RKO (cell line): ENCODE measurements at places on chromosomes 13 and 19.
A peak's percentile ranks its signal among the peaks of the same experiment; 100 is the strongest.

GRCh38 chr13:33978653-33979052, 160.7 kb downstream of the RFC3 start:
- DNase-seq = no peak

DNA sequence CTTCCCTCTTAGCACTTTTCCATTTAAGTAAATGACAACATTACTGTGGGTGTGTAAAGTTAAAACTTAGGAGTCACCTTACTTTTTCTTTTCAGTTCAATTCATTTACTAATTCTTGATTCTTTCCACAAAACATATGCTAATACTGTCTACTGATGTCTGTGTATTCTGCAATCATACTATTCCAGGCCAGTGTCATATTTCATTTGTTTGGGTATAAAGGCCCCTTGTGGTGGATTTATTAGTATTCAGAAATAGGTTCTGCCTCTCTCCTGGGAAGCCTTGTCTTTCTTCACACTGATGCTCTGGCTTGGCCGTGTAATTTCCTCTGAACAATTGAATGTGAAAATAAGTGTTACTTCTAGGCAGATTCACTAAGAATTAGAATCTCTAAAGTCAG, 621.9 kb upstream of the SPRY2 start:
- no peak for DNase-seq

- no peak for DNase-seq
Observed at GRCh38 chr19:1450735-1451731, 1.1 kb downstream of the APC2 start.

- no peak for DNase-seq
Observed at GRCh38 chr19:58497634-58498170, 14.1 kb downstream of the SLC27A5 start.

DNA sequence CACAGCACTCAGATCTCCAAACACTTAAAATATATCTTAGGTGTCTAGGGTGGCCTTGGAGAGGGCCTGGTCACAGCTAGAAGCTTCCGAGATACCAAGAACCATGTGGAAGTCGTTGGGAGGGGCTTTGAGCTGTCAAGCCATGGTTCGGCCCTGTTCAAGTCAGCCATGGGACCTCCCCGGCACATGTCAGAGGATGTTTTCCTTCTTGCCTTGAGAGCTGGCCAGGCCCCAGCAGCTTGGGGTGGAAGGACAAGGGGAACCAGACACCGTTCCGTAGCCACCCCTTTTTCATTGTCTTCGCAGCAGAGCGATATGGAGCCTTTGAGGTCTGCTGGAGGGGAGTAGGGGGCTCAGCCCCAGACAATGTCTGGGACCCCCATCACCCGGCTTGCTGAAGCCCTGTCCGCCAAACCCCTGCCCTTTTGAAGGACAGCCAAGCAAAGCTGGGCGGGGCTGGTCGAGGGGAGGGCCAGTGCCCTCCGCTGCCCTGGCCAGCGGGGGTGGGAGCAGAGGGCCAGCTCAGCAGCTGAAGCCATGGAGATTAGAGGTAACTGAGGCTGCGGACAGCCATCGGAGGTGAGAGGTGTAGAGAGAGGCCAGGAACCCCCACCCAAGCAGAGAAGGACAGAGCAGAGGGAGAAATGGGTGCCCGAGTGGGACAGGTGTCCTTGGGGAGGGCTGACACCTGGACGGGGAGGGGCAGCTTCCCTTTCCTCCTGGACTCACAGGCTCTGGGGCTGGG, 435 bp downstream of the KLK11 start:
- no peak for DNase-seq

DNA sequence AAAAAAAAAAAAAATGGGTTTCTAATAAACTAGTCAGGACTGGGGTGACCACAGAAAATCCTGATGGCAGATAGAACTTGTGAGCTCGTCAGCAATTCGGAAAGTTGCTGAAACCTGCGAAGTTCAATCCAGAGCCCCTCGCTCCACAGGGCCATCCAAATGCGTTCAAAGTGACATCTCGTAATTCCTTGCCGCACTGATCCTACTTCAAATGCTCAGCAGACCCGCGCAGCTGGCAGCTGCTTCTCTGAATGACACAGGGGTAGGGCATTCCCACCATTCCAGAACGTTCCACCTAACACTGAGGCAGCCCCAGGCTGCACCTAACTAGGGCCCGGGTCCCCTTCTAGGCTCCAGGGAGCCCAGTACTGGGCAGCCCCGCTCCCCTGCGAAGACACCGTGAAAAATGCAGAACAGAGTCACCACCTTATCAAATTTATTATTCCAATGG, 4.8 kb upstream of the DAPK3 start:
- no peak for DNase-seq

DNA sequence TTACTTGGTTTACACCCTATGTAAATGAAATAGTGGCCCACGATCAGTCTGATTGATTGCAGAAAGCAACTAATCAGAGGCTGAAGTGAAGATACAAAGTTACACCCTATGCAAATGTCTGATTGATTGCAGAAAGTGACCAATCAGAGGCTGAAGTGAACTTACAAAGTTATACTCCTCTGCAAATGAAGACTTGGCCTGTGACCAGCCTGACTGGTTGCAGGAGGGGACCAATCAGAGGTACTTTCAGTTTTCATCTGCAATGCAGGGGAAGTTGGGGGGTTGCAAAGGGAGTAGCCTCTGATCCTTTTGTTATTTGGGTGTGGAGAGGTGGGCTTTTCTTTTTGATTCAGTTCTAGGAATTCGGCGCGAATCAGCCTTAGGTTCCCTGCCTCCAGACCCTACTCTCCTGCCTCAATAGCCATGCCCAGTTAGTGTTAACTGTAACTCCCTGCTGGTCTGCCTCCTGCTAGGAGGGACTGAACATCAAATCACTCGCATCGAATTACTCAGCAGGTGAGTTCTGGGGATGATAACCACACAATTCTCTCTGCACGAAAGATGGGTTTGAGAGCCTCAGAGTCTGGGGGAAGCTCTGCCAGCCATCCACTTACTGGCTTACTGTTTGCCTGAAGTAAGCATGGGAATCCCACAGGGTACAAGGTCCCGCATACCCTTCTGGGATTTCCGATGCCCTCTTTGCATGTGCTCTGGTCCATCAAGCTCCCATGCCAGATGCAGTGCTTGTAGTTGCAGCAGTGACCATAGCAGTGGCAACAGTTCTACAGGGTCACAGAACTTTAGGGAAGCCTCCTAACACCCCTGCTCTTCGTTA, 7.5 kb downstream of the ARL11 start:
- DNase-seq = no peak

DNA sequence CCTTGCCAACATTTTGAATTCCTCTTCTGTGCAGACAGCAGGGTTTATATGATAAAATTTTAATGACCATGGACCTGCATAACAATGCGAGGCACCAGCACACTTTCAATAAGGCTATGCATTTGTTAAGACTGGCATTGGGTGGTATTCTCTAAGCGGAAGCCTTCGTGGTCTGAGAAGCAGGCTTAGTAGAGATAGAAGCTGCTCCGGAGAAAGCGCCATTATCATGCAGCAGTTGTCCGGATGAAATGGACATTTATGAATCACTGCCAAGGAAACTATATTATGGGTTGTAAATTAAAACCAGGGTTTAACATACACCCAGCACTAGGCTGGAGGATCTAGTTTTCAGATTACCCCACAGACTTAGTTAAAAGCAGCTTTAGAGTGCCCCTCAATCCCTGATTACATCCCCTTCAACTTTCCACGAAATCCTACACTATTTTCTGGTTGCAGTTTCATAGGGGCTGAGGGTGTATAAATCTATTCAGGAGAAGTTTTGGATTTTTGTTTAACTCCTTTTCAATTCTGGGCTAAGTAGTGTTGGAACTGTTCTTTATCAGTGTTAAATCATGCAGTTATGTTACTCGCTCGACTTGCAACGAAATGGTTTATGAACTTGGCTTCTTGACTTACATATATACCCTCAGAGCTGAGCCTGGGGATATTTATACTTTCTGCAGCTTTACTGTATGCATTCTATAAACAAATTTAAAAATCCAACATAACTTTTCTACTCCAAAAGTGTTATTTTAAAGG, 193.3 kb downstream of the PCDH9 start:
- no peak for DNase-seq

GRCh38 chr19:56110515-56111448, 10.3 kb downstream of the ZNF787 start:
- DNase-seq = no peak

DNA sequence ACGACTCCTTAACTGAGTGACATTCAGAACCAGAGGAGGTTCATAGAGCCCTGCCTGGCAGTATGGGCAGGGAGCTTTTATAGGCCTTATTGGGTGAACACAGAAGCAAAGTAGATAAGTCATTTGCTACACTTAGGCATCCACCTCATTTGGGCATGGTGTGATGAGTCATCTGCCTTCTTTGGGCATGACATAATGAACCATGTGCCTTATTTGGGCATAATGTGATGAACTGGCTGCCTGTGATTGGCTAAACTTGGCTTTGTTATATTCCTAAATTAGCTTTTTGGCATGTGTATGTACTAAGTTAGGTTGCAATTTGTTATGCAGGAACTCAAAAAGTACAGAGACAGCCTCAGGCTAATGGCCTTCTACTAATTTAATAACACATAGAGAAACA, 2210.2 kb upstream of the PCDH20 start:
- DNase-seq = peak; percentile 65

- DNase-seq = peak; percentile 74
Observed at GRCh38 chr19:1503089-1503924, 9.5 kb downstream of the ADAMTSL5 start.

DNA sequence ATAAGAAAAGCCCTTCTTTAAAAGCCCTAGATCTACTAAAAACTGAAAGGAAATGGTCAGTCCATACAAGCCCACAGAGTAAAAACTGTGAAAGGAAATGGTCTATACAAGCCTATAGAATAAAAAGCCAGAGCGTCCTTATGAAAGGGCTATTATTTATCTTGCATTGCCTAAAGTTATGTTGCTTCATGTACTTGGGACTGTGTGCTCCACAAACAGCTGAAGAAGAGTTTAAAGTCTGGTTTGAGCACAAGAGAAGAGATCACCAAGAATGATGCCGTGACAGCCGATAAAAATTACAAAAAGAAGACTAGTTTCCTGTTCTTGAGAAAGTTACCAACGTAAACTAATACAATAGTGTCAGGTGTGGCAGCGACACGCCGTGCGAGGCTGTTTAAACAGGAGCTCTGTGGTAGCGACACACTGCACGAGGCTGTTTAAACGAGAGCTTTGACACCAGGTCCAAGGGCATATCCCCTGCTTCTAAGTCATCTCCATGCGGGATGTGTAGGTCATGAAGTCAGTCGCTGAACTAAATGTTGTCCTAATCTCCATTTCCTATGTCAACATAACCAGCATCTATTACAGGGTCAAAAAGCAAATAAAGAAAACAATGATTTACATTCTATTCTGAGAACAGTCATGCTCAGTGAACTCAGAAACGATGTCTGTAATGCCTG, 24.9 kb downstream of the PCID2 start:
- no peak for DNase-seq

DNA sequence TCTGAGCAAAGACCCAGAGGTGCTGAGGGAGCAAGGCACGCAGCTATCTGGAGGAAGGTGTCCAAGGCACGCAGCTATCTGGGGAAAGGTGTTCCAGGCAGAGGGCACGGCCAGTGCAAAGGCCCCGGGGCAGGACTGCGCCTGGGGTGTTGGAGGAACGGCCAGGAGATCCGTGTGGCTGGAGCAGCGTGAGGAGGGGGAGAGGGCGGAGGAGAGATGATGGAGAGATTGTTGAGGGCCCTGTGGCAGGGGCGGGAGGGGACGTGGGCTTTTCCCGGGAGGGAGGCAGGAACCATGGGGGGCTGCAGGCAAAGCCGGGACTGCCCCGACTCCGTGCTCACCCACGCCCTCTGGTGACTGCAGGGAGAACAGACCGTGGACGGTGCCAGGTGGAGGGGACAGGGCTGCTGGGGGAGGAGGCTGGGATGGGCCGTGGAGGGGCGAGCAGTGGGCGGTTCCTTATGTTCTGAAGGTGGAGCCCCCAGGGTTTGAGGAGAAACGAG, 13.3 kb upstream of the MISP start:
- peak; percentile 35 for DNase-seq

- DNase-seq = no peak
Observed at GRCh38 chr13:26653310-26653709, 95.8 kb downstream of the WASF3 start.

- peak; percentile 74 for DNase-seq
Observed at GRCh38 chr19:48630296-48631063, 6.7 kb downstream of the DBP start.

DNA sequence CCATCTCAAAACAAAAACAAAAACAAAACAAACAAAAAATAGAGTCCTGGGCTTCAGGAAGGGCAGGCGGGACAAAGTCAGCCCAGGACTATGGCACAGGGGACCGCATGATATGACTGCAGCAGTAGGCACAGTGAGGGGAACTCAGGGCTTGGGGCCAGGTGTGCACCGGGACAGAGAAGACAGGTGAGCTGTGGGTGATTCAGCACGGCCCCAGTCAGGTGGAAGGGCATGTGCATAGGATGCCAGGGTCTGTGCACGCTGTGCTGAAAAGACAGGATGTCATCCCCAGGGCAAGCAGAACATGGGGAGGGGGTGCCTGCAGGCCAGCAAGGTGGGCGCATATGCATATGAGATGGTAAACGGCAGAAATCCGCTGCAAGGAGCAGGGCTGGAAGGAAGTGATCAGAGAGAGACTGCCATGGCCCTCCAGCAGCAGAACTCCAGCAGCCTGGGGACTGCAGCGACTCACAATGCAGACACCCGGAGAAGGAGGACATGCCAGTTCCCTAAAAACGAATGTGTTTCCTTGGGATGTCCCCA, 15.0 kb downstream of the EPS15L1 start:
- DNase-seq = no peak

GRCh38 chr13:33723365-33723764, 94.6 kb upstream of the RFC3 start:
- DNase-seq = no peak

GRCh38 chr19:16429066-16429758, 42.6 kb downstream of the EPS15L1 start:
- no peak for DNase-seq
